Esophagus squamous epithelium (tissue), 5 donors: ENCODE measurements at places on chromosomes 3 and 15. TPM values are rescaled to one million over a fixed set of nuclear protein-coding genes. Genes with fewer than 3 reads are reported as not detected.
A peak's percentile ranks its signal among the peaks of the same experiment; 100 is the strongest.

GRCh38 chr3:135076341-135076740 lies 281.3 kb downstream of the EPHB1 start:
- H3K36me3 ChIP-seq = no peaks in the 10 kb centered on the region
- H3K4me3 ChIP-seq = no peak overlapping the region
- H3K27ac ChIP-seq = no peak overlapping the region
- H3K4me1 ChIP-seq = no peaks in the 10 kb centered on the region
- no peak for DNase-seq

DNA sequence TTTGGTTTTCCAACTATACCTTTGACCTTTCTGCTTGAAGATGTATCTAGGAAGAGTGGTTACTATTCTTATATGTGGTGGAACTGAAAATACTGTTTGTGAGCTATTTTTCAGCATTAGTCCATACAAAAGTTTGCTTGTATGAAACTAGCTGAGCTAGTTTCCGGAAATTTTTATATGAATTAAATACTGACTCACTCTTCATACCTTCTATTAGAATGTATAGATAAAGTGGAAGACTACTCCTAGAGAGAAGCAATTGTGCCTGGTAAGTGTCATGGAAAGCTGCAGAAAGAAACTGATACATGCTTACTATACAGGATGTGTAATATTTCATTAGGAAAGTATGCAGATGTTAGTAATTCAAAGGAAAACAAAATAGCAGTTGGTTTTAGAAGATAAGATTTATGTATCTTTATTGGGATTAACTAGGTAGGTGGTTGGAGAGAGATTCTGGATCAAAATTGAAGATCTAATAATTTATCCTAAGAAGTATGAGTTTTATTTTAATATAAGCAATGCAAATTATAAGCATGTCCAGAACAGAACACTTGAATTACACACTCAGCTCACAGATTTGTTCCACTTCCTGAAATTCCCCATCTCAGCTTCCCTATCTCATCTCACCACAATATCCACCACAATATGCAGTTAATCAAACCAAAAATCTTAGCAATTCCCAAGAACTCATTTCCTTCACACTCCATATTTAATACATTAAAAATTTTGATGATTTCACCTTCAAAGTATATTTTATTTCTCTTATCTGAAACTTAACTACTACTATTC lies 82.8 kb downstream of the BCHE start:
- no peaks in the 10 kb centered on the region for H3K36me3 ChIP-seq
- DNase-seq = no peak
- no peak overlapping the region for H3K27ac ChIP-seq

Gene GREM1
- 5.8 TPM for total RNA-seq

- H3K27me3 ChIP-seq = no peaks in the 10 kb centered on the region
- H3K4me1 ChIP-seq = no peaks in the 10 kb centered on the region
- no peak for DNase-seq
- H3K27ac ChIP-seq = no peak overlapping the region
These were observed 307.9 kb upstream of the ROPN1 start for GRCh38 chr3:124299831-124300230.

GRCh38 chr3:175404621-175405020 lies 545.5 kb downstream of the NAALADL2 start:
- H3K4me3 ChIP-seq = no peak overlapping the region
- no peaks in the 10 kb centered on the region for H3K4me1 ChIP-seq
- H3K36me3 ChIP-seq = no peaks in the 10 kb centered on the region
- no peaks in the 10 kb centered on the region for H3K27me3 ChIP-seq

DNA sequence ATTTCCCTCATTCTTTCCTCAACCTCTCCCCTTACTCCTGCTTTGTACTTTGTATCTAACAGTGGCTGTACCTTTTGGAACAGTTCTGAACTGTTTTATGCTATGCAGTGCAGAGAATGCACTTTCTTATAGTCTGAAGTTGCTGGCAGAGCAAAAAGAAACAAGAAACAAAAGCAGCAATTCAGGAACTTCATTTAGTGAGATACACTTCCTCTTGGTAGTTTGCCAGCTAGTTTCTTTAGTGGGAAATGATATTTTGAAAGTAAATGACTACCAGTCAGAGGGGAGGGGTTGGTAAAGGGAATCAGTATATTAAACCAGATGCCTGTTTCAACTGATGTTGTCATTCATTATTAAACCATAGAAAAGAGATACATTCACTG lies 55.0 kb upstream of the CHD2 start:
- H3K4me1 ChIP-seq = peaks cover 14% of the 10 kb centered on the region
- no peaks in the 10 kb centered on the region for H3K27me3 ChIP-seq
- DNase-seq = no peak
- H3K36me3 ChIP-seq = no peaks in the 10 kb centered on the region

Gene CPLX3
- not detected for total RNA-seq

Gene MKRN3
- 2.2 TPM for total RNA-seq

Gene FGF12
- total RNA-seq = 1.1 TPM

DNA sequence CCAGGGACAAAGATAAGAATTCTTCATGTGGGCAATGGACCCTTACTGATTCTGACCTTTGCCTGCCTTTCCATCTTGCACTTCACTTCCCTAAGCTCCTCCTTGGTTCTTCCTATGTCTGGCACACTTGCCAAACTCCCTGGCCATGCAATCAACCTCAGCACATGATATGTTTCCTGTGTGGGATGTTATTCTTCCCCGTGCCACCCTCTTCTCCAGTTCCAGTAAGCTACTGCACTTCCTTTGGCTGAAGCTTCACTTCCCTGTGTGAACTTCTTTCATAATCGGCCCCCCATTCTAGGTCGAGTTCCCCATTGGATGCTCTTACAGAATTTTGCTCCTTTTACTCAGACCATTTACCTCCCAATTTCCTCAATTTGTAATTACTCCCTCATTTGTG lies 10.7 kb upstream of the TASOR start:
- H3K36me3 ChIP-seq = no peaks in the 10 kb centered on the region
- no peak overlapping the region for H3K27ac ChIP-seq
- DNase-seq = no peak
- H3K4me3 ChIP-seq = no peak overlapping the region
- no peaks in the 10 kb centered on the region for H3K27me3 ChIP-seq

DNA sequence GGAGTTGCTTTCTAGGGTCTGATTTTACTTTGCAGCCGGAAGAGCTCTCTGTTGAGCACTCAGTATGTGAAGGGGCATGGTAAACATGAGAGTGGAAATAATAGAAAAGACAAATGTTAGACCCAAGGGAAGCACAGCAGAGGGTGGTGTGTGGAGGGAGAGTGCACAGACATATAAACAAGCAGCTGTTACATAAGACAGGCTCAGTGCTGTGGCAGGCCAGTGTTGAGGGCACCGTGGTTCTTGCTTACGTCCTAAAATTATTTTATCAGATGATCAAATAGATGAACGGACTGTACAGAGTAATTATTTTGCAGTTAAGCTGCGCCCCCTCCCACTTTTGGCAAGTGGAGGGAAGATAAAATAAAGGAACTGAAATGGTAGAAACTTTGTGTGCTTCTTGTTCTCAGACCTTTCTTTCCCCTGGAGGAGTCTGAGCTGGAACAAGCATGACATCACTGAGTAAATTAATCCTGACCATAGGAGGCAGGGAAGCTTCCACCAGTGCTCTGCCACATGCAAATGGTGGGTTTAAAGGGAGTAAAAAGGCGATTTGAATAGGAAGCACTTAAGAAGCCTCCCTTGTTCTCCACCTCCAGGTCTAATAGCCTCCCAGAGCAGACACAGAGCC lies 205.6 kb downstream of the IL20RB start:
- H3K4me3 ChIP-seq = no peak overlapping the region
- H3K4me1 ChIP-seq = no peaks in the 10 kb centered on the region
- no peaks in the 10 kb centered on the region for H3K36me3 ChIP-seq
- DNase-seq = no peak
- H3K27me3 ChIP-seq = no peaks in the 10 kb centered on the region
- H3K27ac ChIP-seq = no peak overlapping the region

DNA sequence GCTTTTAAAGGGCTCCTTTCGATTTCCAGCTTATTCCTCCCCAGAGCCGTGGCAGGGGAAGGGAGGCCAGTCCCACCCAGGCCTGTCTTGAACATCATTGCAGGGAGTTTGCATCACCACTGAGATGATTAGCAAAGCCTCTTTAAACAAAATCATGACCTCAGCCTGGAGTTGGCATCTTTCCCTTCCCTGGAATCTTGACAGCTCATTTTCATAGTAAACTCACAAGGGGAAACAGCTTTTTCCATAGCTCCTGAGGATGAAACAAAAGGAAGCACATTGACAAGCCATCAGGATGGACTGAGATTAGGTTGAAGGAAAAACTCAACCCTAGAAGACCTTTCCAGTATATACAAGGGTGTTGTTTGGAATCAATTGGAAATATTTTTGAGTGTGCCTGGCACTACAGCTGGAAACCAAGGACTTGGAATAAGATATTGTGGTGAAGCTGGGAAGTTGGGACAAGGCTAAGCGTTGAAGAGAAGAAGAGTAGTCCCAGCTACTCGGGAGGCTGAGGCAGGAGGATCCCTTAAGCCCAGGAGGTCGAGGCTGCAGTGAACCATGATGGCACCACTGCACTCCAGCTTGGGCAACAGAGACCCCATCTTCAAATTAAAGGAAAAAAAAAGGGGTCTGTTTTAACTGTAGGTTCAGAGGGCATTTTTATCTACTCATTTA lies 3.1 kb upstream of the LARP6 start:
- peaks cover 3% of the 10 kb centered on the region for H3K27me3 ChIP-seq
- H3K4me3 ChIP-seq = no peak overlapping the region
- H3K36me3 ChIP-seq = no peaks in the 10 kb centered on the region
- peaks cover 48% of the 10 kb centered on the region for H3K4me1 ChIP-seq
- H3K27ac ChIP-seq = peak overlapping the region; percentile 71

Gene ARGFX
- not detected for total RNA-seq

- H3K36me3 ChIP-seq = no peaks in the 10 kb centered on the region
- no peaks in the 10 kb centered on the region for H3K4me1 ChIP-seq
- DNase-seq = no peak
- H3K4me3 ChIP-seq = no peak overlapping the region
These were observed 76.9 kb upstream of the TNFAIP8L3 start for GRCh38 chr15:51171634-51171932.
